ENCODE measurements at places on chromosomes 5 and 9. TPM values are rescaled to one million over a fixed set of nuclear protein-coding genes. Genes with fewer than 3 reads are reported as not detected.

- no peak for DNase-seq
Measured at GRCh38 chr5:139579-140442, 47.8 kb downstream of the PLEKHG4B start.

GRCh38 chr5:171451421-171451820 is 32.0 kb downstream of the FGF18 start:
- no peak for DNase-seq

- DNase-seq: peak; percentile 99
Measured at GRCh38 chr5:181223058-181223728, at the start of gene TRIM41. Gene TRIM41 (plus strand): TSS chr5:181223281. CDS start chr5:181224000, 719 bp downstream.

- no peak for DNase-seq
Measured at GRCh38 chr5:115507681-115508080, 36.9 kb downstream of the FEM1C start.

DNA sequence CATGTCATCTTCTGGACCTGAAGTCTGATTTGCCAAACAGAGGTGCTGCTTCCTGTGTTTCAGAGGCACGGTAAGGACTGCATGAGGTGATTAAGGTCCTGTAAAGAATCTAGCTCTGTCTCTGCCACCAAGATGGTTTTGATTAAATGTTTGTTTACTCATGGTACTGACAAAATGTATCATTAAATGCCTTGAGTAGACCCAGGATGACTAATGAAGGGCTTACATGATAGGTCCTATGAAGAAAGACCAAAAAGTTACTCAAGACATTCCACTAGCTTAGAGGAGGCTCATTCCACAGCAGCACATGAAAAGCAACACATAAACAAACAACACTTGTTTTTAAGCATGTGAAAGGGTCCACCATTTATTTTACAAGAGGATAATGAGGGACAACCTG is 100.9 kb downstream of the BOD1 start:
- no peak for DNase-seq

- DNase-seq: no peak
Measured at GRCh38 chr9:124108216-124108615, 96.6 kb downstream of the LHX2 start.

- DNase-seq: no peak
Measured at GRCh38 chr9:94511134-94511954, 43.5 kb upstream of the PCAT7 start.

GRCh38 chr9:14316602-14317300 is 2.8 kb upstream of the NFIB start:
- DNase-seq: no peak

DNA sequence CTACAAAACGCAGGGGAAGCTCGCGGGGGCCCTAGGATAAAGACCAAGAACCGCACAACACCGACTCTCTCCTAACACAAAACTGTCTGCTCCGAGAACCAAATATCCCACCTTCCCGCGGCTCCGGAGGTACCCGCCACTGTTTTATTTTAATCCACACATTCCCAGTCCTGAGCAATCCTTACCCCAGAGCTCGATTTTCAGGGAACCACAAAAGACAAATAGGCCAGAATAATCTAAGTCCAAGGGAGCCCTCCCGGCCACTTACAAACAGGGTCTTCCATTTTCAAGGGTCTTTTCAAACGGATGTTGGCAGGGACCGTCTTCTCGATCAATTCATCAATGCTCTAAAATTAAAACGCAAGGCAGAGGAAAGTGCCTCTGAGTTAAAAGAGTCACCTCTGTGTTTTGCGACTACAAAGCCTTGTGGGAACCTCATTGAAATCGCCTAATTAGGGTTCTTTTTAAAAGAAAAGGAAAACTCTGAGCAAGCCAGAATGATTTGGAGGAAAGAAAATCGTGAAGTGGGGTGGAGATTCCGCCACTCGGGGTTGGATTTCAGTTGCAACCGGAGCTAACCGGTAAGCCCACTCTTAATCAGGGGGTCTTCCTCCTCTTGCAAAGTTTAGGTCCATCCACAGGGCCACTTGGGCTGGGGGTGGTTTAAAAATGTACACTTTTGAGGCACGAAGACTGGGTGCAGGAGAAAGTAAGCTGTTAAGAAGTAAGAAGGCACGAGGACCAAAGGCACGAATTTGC is 1.0 kb downstream of the GLDC start:
- DNase-seq: no peak

DNA sequence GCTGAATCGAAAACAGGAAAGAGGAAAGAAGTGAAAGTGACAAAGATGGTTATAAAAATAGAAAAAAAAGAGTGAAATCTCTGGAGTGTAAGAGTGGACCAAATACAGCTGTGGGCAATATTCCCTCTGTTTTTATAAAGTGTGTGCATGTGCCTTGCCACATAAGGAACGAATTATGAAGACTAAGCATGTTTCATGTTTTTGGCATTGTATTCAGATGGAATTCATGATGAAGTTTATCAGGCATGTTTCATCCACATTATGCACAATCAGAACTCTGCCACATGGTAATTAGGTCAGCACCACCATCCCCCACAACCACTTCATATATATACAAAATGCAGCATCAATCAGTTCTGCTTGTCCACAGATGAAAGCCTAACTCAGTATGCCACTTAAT is 348.0 kb downstream of the ZNF608 start:
- DNase-seq: no peak

- peak; percentile 69 for DNase-seq
Measured at GRCh38 chr5:59810041-59810440, 83.5 kb downstream of the PDE4D start.

The ASPN gene
- total RNA-seq: 3.8 TPM

The CACFD1 gene
- 8.2 TPM for total RNA-seq

The CHSY3 gene
- 0.60 TPM for total RNA-seq

The CYSRT1 gene
- total RNA-seq: 0.80 TPM

The RNF44 gene
- 34.9 TPM for total RNA-seq

The MED7 gene
- 11.6 TPM for total RNA-seq

The GPR150 gene
- total RNA-seq: 0.10 TPM

The CA9 gene
- total RNA-seq: 0.37 TPM

The CDC20B gene
- 0.37 TPM for total RNA-seq

The ANKRD34B gene
- not detected for total RNA-seq
